Hepatocyte (in vitro differentiated cells): ENCODE measurements at places on chromosomes 6 and 20.

DNA sequence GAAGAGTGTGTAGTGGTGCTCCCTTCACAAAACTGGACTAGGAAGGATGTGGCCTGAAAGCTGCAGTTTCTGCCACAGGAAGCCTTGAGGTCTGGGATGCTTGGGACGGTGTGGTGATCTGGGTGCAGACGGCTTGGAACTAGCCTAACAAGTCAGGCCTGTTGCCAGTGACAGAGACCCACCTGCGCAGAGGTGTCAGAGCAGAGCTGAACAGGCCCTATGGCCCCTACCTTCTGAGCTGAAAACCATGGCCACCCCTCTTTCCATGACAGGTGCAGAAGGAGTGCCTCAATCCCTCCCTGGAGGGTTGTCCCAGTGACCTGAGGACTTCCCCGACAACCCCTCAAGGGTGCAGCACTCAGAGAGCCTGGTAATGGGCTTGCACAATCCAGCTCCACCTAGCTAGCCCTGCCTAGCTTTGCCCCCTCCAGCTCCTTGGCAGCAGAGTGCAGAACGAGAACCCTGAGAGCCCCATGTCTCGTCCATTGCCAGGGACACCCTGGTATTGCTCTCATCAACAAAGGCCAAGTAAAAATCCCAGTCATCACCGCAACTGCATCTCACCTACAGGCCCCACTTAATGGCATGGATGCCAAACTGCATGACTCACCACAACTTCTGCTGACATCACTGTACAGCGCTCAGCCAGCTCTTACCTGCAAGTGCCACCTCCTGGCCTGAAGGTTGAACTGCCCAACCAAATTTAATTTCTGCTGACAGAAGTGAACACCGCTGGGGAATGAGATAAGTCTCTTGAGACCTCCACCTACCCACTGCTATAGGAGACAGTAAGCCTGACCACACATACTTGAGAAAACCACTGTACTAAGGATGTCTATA lies 563.1 kb downstream of the TFAP2A start:
- peak; percentile 14 for DNase-seq

GRCh38 chr6:117986396-117986795 lies 79.3 kb downstream of the SLC35F1 start:
- DNase-seq = no peak

DNA sequence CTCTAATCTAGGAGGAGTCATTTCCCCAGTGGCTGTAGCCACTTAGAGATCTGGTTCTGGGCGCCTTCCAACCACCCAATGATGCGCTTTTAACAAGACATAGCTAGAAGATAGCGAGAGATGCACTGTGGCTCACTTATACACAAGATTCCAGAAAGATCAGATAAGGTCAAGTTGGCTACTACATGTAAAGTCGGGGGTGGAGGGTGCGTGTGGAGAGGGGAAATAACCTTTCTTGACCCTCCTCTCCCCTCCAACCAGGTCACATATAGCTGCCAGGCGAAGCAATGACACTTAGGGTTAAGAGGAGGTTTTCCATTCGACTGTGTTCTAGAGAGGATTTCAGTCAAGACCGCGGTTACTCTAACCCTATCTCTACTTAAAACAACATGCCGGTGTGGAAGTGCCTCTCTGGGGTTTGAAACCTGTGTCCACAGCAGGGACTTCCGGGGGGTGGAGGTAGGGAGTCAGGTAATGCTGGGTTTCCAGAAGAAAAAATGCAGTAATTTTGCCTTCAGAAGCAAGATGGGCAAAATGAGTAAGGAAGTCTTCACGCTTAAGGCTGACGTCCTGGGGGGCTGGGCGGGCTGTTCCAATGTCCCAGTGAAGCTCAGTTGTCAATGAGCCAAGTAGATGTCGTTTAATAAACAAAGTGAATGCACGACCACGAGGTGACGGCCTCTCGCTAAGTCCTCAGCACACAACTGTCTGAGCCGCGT lies 1.8 kb upstream of the SIM1 start:
- no peak for DNase-seq

DNA sequence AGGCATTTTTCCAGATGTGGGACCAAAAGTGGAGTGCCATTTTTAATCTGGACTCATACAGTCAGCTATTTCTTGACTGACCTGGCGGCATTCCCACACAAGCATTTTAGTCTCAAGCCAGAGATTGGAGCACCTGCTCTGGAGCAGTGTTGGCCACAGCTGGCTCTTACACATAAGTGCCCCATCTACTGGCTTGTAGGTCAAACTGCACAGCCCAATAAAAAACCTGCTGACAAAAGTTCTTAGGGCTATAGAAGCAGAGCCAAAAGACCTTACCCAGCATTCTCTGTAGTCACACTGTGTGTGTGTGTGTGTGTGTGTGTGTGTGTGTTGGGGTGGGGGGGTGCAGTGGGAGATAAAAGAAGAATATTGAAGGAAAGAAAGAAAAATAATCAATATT lies 38.6 kb upstream of the SENP6 start:
- peak; percentile 32 for DNase-seq

GRCh38 chr20:24296477-24297261 lies 172.8 kb upstream of the SYNDIG1 start:
- DNase-seq = peak; percentile 21

DNA sequence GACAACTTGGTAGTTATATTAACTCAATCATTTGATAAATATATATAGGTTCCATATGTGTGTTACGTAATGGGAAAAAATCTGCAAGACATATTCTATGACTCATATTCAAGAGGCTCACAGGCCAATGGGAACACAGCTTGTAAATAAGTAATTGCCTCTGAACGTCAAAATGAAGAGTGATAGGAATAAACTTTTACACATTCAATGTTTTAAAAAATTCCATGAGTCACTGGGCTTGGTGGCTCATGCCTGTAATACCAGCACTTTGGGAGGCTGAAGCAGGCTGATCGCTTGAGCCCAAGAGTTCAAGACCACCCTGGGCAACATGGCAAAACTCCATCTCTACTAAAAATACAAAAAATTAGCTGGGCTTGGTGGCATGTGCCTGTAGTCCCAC lies 209.4 kb upstream of the MCHR2 start:
- peak; percentile 28 for DNase-seq

DNA sequence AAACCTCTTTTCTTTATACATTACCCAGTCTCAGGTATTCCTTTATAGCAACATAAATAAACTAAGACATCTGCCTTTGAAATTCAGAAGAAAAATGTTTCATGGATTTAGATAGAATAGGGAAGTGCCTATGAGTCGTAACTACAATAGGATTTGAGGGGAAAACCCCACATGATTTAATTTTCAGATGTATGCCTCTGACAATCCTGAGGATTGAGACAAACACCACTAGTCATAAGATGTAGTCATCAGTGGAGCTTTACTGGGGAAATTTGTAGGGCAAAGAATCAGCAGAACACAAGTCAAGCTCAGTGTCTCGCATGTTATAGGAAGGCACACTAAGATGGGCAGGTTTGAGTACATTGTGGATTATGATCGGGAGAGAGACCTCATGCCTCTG lies 566.4 kb downstream of the BMP2 start:
- DNase-seq = no peak

GRCh38 chr6:81734081-81734480 lies 18.4 kb downstream of the TENT5A start:
- no peak for DNase-seq

- no peak for DNase-seq
Measured at GRCh38 chr6:167761794-167762258, 64.9 kb upstream of the AFDN start.

- no peak for DNase-seq
Measured at GRCh38 chr6:151811081-151811480, 3.6 kb downstream of the ESR1 start.

- no peak for DNase-seq
Measured at GRCh38 chr6:138285800-138286199, 67.5 kb upstream of the PBOV1 start.

GRCh38 chr6:70112716-70113115 lies 190.2 kb downstream of the COL9A1 start:
- no peak for DNase-seq

- DNase-seq = no peak
Measured at GRCh38 chr20:33606118-33606771, 55.9 kb upstream of the C20orf144 start.

DNA sequence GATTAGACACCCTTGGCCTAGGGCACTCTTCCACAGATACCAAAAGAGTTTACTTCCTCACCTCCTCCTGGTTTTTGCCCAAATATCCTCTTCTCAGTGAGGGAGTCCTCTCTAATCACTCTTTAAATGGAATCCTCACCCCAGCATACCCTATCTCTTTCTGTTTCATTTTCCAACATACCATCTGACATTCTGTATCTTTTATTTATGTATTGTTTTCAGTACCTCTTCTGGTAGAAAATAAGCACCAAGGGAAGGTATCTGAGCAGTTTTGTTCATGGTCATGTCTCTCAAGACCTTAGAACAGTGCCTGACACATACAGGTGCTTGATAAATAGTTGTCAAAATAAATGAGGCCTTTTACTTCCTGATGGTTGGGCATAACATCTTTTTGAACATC lies 55.1 kb downstream of the KIAA0408 start:
- no peak for DNase-seq

- DNase-seq = no peak
Measured at GRCh38 chr20:19765266-19765665, 7.2 kb downstream of the RIN2 start.
